ENCODE measurements at places on chromosomes 6 and 20.

- no peak for DNase-seq
These were observed 30.3 kb upstream of the NXT1 start for GRCh38 chr20:23320317-23320716.

GRCh38 chr20:32970115-32970972, 33.9 kb downstream of the SUN5 start:
- no peak for DNase-seq

GRCh38 chr6:12037798-12038197, 25.7 kb downstream of the HIVEP1 start:
- DNase-seq: no peak

- no peak for DNase-seq
These were observed 191.5 kb downstream of the DLL1 start for GRCh38 chr6:170099387-170099786.

DNA sequence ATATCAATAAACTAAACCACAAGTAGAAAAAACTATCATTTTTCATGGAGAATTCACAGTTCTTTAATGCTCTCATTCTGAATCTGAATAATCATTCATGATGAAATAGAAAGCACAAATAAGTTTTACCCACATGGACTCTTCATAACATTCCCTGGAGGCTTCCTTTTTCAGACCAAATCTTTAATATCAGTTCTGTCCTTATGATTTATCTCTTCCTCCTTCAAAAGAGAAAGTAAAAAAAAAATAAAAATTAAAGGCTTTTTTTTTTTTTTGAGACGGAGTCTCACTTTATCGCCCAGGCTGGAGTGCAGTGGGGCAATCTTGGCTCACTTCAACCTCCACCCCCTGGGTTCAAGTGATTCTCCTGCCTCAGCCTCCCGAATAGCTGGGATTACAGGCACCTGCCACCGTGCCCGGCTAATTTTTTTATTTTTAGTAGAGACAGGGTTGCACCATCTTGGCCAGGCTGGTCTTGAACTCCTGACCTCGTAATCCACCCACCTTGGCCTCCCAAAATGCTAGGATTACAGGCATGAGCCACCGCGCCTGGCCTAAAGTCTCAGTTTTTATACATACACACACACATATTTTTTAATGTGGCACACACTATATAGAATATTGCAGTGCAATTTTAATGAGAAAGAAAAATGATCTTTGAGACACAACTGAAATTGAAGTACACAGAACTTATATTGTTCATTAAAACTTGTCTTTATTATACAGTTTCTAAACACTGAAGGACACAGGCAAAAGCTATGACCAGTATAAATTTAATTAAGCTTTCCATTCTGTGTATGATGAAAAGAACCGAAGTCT, 31.9 kb upstream of the ZNF217 start:
- no peak for DNase-seq

DNA sequence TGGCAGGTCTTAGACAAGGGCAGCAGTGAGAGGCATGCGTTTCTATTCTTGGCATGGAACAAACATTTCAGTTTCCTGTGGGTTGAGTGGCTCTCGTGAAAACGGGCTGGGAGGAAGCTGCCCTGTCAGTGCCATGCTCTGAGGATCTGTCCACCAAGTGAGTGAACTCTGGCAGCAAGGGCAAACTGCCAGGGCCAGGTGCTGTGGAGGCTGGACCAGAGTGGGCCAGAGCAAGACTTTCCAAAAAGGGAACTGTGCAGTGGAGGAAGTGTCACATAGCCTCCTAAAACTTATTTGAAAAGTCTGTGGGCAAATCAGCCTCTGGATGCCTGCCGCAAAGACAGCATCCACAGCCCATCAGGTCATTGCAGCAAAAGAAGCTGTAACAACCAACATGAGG, 44.2 kb upstream of the TAB2 start:
- DNase-seq: no peak

- DNase-seq: no peak
These were observed 632.2 kb downstream of the COL12A1 start for GRCh38 chr6:74573613-74574012.

DNA sequence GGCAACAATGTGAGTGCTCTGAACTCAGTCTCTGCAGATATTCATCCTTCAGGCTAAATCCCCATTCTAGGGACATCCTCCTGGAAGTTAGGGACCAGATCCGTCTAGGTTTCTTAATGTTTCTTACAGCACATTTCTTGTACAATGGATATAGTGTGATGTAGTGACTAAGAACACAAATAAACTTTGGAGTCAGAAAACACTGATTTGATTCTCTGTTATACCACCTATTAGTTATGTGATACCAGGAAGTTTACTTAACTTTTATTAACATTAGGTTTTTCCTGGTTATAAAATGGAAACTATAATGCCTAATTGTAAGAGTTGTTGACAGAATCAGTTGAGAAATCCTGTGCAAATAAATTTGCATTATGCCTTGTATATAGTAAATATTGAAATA, 57.6 kb upstream of the KCNQ5 start:
- no peak for DNase-seq

DNA sequence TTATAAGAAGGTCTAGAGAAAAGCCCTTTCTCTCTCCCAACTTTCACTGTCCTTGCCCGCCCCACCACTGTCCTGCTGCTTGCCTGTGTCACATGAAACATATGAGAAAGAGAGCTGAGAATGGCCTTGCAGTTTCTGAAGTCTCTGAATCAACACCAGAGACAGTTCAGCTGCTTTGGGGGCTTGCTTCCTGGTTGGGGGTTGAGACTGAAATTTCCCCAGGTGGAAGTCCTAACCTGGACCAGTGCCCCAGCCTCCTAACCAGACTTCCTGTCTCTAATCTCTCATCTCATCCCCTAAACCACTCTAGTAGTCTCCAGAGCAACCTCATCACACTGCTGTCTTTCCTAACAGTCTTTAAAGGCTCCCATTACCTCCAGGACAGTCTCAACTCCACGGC, 10.7 kb downstream of the TRAM2 start:
- no peak for DNase-seq

DNA sequence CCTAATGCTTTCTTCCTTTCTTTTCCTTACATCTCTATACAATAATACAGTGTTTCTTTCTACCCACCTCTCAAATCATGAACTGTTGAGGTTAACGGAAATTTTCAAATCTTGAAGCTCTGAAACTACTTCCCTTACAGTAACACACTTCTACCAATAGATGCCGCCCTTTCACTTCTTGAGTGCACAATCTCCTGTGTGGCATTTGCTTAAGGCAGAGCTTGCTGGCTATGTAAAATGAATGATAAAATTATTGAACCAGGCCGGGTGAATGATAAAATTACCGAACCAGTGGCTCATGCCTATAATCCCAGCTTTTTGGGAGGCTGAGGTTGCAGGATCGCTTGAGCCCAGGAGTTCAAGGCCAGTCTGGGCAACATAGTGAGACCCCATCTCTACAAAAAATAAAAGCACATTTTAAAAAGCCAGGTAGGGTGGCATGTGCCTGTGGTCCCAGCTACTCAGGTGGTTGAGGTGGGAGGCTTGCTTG, 56.8 kb downstream of the KCNS1 start:
- peak; percentile 52 for DNase-seq

DNA sequence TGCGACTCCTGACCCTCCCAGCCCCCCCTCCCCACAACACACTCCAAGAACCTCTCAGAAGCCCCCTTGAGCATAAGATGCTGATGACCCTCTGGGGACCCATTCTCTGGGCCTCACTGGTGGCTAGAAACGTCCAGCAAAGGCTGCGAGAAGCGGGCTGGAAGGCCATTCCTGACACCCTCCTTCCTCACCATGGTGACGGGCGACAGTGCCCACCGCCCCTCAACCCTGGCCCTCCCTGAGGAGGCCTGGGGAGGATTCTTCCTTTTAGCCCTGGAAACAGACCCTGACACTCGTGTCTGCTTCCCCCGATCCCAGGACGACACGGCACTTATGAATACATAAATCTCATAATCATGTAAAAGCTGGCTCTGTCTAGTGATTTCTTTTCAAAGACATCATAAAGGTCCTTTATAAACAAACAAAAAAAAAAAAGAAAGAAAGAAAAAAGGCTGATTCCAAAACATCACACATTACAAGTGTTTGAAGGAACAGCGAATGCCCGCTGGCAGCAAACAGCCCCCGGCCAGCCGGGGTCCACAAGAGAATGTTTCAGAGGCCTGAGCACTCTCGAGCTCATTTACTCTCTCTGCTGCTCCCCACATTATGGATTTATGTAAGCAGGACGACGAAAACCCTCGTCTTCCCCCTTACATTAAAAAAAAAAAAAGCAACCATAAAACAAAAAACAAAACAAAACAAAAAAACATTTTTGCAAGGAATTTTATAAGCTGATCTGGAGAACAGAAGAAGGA, 40.7 kb downstream of the PREX1 start:
- no peak for DNase-seq

- no peak for DNase-seq
These were observed 87.6 kb downstream of the ERMARD start for GRCh38 chr6:169839029-169839481.

DNA sequence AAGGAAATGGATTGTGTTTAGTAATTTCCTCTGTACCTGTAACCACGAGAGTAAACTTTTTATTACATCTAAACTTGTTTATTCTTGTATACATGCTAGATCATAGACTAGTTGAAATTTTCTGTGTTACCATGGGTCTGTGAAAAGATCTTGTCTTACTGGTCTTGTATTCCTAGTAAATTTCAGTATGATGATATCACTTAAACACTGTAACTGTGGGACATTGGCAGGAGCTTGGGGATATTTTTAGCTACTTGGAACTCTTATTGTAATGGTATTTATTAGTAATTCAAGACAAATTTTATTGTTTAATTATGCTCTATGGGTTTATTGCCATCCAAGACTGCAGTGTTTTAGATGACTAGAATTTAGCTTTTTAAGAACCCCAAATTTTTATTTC, 25.9 kb upstream of the TULP4 start:
- DNase-seq: no peak

DNA sequence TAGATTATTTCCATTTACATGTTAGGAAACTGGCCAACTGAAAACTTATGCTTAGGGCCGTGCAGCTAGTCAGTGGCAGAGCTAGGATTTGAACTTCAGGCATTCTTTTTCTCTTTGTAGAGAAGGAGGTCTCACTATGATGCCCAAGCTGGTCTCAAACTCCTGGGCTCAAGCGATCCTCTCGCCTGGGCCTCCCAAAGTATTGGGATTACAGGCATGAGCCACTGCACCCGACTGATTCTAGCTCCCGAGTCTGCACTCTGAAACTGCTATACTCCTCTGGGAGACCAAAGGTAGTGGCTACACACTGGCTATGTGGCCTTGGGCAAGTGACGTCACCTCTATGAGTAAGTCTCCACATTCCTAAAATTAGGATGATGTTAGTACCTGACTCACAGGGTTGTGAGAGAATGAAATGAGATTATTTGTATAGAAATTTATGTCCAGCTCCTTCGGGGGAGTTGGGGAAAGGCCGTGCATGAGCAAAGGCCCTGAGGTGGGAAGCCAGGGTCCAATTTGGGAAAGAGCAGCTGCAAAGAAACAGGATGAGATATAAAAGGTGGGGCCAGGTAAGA, 6.4 kb downstream of the PLTP start:
- no peak for DNase-seq

DNA sequence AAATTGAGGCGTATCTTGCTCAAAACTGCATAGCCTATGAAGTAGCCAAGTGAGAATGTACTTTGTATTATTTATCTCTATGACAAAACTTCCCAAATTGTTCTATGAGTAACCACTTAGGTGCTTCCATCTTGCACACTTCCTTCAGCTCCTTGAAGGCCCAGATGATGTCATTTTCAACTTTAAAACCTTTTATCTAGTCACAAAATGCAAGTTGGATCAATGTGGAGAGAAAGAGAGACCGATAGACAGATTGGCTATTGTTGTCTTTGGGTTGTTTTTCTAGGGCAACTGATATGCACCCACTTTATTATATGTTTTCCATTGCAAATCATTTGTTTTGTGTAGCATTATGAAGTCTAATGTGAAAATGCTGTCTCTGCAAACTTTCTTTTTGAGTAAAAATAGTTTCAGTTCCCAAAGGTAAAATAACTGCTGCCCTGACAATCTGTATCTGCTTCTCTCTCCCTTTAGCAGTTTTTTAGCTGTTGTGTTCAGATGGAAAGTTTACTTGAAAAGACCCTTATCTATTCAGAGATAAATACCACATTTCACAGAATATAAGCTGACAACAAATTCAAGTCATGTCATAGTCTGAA, 73.7 kb upstream of the CITED2 start:
- DNase-seq: no peak

- DNase-seq: no peak
These were observed 124.7 kb upstream of the SUPT3H start for GRCh38 chr6:45502456-45502855.

GRCh38 chr6:105111871-105112270, 67.9 kb downstream of the POPDC3 start:
- DNase-seq: no peak

DNA sequence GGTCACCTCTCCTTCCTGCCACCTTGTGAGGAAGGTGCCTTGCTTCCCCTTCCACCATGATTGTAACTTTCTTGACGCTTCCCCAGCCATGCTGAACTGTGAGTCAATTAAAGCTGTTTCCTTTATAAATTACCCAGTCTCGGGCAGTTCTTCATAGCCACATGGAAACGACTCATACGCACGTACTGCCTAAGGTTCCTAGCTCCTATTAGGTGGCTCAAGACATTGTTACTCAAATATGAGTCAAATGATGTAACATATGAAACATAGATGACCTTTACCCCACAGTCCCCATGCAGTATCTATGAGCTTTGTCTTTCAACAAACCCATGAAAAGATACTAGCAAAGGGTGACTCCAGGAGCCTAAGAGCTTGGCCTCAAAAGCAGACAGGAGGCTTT, 98.3 kb downstream of the SIM1 start:
- DNase-seq: no peak

DNA sequence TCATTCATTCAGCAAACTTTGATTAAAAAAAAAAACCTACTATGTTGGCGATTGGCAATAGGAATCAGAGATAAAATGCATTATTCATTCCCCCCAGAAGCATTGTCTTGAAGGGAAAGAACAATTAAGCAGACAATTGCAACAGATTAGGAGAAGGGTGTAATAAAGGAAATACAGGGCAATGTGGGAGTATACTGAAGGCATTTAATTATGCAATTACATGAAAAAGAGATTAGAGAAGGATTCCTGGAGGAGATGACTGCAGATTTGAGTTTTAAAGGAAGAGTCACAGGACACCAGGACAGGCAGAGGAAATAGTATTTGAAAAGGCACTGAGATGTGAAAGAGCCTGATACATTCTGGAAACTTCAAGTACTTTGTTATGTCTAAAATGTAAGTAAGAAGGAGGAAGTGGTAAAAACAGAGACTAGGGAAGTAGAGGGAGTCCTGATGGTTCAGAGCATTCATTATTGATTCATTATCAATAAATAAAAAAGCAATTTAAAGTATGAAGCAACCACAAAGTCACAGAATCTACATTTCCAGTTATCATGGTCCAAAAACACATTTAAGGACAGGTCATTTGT, 43.7 kb downstream of the THEMIS start:
- no peak for DNase-seq
